Body of pancreas (tissue), 4 donors: ENCODE measurements at places on chromosomes 16 and 17.

- H3K4me3 ChIP-seq = no peak overlapping the region
- H3K27ac ChIP-seq = no peak overlapping the region
- H3K27me3 ChIP-seq = no peaks in the 10 kb centered on the region
- DNase-seq = no peak
Observed at GRCh38 chr17:60506312-60506711, 19.7 kb downstream of the APPBP2 start.

GRCh38 chr17:12620200-12620720 is 45.4 kb upstream of the MYOCD start:
- H3K27me3 ChIP-seq = no peaks in the 10 kb centered on the region
- no peaks in the 10 kb centered on the region for H3K4me1 ChIP-seq
- no peak overlapping the region for H3K4me3 ChIP-seq

DNA sequence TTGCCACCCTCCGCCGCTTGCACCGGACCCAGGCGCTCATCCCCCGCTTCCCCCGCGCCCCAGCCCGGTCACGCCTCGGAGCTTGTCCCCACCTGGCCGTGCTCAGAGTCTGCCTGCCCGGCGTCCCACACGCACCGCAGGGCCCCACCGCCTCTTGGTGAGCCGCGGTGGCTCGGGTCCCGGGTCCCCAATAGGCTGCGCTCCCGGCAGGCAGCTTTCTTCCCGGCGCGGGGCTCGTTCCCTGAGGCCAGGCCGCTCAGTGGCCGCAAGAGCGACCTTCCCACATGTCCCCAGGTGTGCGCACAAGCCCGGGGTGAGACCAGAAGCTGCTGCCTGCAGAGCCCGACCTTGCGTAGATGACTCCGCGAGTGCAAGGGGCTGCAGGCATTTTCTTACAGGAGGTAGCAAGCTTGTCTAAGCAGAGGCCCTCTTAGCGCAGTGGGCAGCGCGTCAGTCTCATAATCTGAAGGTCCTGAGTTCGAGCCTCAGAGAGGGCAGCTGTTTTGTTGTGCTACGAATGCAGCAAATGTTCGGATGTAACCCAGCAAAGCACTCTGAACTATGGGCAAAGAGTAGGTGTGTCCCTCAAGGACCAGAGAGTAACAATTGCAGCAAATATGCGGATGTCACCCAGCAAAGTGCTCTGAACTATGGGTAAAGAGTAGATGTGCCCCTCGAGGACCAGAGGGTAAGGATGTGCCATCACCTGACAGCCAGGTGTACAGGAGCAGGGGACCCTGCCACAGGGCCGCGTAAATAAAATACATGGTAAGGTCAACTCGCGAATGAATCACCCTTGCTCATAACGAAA is 15.6 kb downstream of the TLE7 start:
- peak; percentile 75 for DNase-seq
- H3K4me1 ChIP-seq = no peaks in the 10 kb centered on the region
- no peak overlapping the region for H3K27ac ChIP-seq
- no peaks in the 10 kb centered on the region for H3K27me3 ChIP-seq
- H3K36me3 ChIP-seq = no peaks in the 10 kb centered on the region

- no peak overlapping the region for H3K27ac ChIP-seq
- no peak overlapping the region for H3K4me3 ChIP-seq
Observed at GRCh38 chr17:67431249-67432015, 54.4 kb downstream of the PITPNC1 start.

DNA sequence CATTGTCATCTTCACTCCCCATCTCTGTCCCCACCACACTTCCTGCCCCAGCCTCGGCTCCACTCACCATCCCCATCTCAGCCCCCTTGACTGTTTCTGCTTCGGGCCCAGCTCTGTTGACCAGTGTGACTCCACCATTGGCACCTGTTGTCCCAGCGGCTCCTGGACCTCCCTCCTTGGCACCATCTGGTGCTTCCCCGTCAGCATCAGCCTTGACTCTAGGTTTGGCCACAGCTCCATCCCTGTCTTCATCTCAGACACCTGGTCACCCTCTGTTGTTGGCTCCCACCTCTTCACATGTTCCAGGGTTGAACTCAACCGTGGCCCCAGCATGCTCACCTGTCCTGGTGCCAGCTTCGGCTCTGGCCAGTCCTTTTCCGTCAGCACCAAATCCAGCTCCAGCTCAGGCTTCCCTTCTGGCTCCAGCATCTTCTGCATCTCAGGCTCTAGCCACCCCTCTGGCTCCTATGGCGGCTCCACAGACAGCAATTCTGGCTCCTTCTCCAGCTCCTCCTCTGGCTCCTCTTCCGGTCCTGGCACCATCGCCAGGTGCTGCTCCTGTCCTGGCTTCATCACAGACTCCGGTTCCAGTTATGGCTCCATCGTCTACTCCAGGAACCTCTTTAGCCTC is 24.4 kb upstream of the PHKG2 start:
- no peaks in the 10 kb centered on the region for H3K4me1 ChIP-seq
- DNase-seq = no peak
- H3K4me3 ChIP-seq = no peak overlapping the region
- peaks cover 48% of the 10 kb centered on the region for H3K36me3 ChIP-seq

- no peak overlapping the region for H3K27ac ChIP-seq
- no peak overlapping the region for H3K4me3 ChIP-seq
- H3K4me1 ChIP-seq = peaks cover 8% of the 10 kb centered on the region
- no peak for DNase-seq
- H3K27me3 ChIP-seq = no peaks in the 10 kb centered on the region
- no peaks in the 10 kb centered on the region for H3K36me3 ChIP-seq
Observed at GRCh38 chr17:32756696-32757095, 120.2 kb downstream of the MYO1D start.

GRCh38 chr17:67680445-67681224 is 37.1 kb upstream of the NOL11 start:
- no peaks in the 10 kb centered on the region for H3K27me3 ChIP-seq
- peaks cover 23% of the 10 kb centered on the region for H3K4me1 ChIP-seq
- H3K4me3 ChIP-seq = no peak overlapping the region
- no peak overlapping the region for H3K27ac ChIP-seq

- no peak overlapping the region for H3K27ac ChIP-seq
- no peaks in the 10 kb centered on the region for H3K27me3 ChIP-seq
- peaks cover 10% of the 10 kb centered on the region for H3K4me1 ChIP-seq
- no peak for DNase-seq
- H3K4me3 ChIP-seq = no peak overlapping the region
Observed at GRCh38 chr16:81567987-81568748, 123.6 kb downstream of the CMIP start.

DNA sequence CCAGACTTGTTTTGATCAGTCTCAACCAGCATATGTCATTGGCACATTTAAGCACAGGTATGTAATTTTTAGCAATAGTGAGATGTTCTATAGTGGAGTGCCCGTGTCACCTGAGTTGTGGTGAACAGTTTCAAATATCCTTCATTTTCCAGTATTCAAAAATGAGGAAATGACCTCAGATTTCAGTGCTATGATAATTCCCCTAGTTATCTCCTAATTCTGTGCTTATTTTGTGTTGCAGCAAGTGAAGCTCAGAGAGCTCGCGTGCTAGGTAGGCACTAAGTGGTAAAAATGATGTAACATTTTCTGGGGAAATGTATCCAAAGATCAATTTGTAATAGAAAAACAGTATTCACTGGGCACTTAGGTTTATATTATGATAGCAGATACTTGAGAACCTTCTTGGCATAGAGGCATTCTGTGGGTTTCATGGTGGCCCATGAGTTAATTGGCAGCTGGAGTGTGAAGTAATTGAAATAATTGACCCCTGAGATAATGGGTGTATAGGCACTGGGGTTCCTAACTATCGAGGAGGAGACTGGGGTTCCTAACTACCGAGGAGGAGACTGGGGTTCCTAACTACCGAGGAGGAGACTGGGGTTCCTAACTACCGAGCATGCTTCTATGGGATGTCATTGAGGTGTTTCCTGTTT is 159.1 kb downstream of the PRKCA start:
- H3K4me3 ChIP-seq = no peak overlapping the region
- no peak for DNase-seq
- peaks cover 11% of the 10 kb centered on the region for H3K4me1 ChIP-seq
- no peaks in the 10 kb centered on the region for H3K27me3 ChIP-seq

DNA sequence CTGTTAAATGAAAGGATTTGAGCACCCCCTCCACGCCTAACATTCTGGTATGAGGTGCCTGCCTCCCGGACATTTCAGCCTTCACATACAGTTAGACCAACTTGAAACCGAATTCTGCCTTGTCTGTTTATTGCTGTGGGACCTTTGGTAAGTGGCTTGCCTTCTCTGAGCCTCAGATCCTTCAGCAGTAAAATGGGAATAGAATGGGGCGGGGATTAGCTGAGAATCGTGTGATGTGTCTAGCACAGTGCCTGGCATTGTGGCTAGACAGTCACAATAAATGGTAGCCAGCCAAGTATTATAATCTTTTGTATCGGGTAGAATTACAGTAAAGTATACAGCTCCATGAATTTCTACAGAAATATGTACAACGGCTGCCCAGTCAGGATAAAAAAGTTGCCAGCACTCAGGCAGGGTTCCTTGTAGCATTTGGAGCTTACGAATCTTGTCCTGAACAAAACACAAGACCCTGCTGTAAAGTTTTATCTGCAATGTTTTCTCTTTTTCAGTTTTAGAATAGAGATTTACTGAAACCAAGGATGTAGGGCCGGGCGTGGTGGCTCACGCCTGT is 786 bp downstream of the TMC7 start:
- no peak for DNase-seq
- no peak overlapping the region for H3K27ac ChIP-seq
- H3K27me3 ChIP-seq = no peaks in the 10 kb centered on the region
- no peaks in the 10 kb centered on the region for H3K36me3 ChIP-seq
- no peak overlapping the region for H3K4me3 ChIP-seq

DNA sequence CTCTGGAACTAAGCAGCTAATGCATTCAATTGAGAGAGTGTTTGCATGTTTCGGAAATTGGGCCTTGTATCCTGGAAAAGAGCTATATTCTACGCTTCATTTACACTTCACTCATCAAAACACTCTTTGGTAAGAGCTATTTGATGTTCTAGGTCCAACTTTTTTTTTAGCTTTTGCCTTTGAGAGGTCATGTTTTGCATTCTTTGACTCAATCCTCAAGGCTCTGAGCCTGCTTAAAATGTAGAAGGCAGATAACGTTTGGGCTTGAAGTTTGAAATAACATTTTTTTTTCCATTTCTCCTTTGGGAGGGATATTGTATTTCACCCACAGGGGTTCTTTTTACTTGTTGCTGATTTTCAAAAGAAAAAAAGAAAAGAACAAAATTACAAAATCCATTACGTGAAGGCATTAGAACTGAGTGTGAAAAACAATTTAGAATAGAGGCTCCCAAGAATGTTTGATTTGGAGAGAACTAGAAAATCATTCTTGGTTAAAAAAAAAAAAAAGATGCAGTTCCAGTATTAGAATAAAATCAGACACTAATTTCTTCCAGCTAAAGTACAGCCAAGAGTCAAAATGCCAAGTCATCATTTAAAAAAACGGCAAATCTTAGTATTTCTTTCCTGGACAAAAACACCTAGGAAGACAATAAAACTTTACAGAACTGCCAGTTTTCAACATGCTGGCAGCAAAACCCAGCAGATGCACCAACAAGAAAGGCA is 268.5 kb downstream of the GRIN2A start:
- no peak overlapping the region for H3K4me3 ChIP-seq
- H3K4me1 ChIP-seq = no peaks in the 10 kb centered on the region
- DNase-seq = no peak
- no peaks in the 10 kb centered on the region for H3K36me3 ChIP-seq

DNA sequence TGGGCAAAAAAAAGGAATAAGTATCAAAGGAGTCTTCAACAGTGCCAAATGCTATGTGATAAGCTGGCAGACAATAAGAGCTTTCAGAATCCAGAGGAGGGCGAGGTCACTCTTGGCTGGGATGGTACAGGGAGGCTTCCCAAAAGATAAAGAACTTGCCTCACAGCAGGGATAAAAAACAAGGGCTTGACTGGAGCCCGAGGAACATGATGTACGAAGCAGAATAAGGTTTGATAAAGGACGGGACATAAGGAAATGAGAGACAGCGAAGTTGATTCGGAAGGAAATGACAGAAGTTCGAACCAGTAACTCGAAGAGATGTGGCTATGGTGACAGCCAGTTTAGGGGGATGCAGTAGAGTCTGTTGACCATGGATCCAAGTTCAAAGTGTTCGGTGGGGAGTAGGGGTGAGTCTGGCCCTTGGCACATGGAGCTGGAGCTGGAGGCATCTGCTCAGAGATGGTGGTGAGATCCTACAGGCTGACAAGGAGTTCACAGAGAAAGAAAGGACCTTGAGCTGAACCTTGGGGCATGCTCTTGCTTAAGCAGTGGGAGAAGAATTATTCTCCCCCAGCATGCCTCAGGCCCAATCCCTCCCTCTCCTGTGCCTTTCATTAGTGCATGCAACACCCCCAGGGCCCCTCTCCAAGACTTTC is 137.6 kb upstream of the RCVRN start:
- H3K4me1 ChIP-seq = no peaks in the 10 kb centered on the region
- H3K4me3 ChIP-seq = no peak overlapping the region
- no peaks in the 10 kb centered on the region for H3K36me3 ChIP-seq
- H3K27ac ChIP-seq = no peak overlapping the region

GRCh38 chr17:39143552-39144093 is 7.8 kb downstream of the PLXDC1 start:
- peaks cover 15% of the 10 kb centered on the region for H3K4me1 ChIP-seq
- H3K27ac ChIP-seq = peak overlapping the region; percentile 53
- no peaks in the 10 kb centered on the region for H3K36me3 ChIP-seq
- no peaks in the 10 kb centered on the region for H3K27me3 ChIP-seq

GRCh38 chr17:65730711-65731169 is 169.3 kb upstream of the AXIN2 start:
- no peak for DNase-seq
- no peaks in the 10 kb centered on the region for H3K27me3 ChIP-seq

- no peak overlapping the region for H3K4me3 ChIP-seq
- no peak for DNase-seq
- no peaks in the 10 kb centered on the region for H3K27me3 ChIP-seq
- H3K4me1 ChIP-seq = peaks cover 32% of the 10 kb centered on the region
- no peak overlapping the region for H3K27ac ChIP-seq
- peaks cover 9% of the 10 kb centered on the region for H3K36me3 ChIP-seq
Observed at GRCh38 chr17:63783522-63783921, 9.6 kb downstream of the DDX42 start.

DNA sequence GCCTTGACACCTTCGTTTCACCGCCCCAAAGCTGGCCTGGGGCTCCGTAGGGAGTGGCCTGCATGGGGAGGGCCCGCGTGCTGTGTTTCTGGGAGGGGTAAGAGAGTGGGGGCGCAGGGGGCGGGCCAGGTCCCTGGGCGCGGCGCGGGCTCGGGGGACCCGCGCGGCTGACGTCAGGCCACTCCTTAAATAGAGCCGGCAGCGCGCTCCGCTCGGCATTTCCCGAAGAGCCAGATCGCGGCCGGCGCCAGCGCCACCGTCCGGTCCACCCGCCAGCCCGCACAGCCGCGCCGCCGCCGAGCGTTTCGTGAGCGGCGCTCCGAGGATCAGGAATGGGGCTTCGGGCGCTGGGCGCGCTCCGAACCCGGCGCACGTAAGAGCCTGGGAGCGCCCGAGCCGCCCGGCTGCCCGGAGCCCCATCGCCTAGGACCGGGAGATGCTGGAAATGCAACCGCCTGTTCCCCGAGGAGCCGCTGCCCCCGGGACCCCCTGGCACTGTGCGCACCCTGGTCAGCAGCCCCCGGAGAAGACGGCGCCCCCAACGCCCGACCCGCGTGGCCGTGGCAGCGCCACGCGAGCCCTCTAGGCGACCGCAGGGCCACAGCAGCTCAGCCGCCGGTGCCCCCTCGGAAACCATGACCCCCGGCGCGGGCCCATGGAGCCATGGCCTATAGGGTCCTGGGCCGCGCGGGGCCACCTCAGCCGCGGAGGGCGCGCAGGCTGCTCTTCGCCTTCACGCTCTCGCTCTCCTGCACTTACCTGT is at the start of gene HS3ST2:
TSS of gene HS3ST2 (plus strand) at position 215 of the 763 bp plus-strand sequence. CDS start at position 664, 449 bp downstream.
- H3K36me3 ChIP-seq = no peaks in the 10 kb centered on the region
- DNase-seq = no peak
- H3K4me3 ChIP-seq = no peak within 1 kb of the TSS
- H3K27me3 ChIP-seq = no peaks in the 10 kb centered on the region
